Stimulated activated CD4-positive, alpha-beta T cell treated with anti-CD3 and anti-CD28 coated beads, Interleukin-1b, Interleukin-23, amount 100 ng/mL, for 1 hour (primary cell): ENCODE measurements at places on chromosomes 1 and 21.
A peak's percentile ranks its signal among the peaks of the same experiment; 100 is the strongest.

GRCh38 chr1:26190373-26190987, at the start of gene CATSPER4:
Gene CATSPER4, plus strand, starts transcription at chr1:26190602. Its CDS starts 26 bp downstream, at chr1:26190628.
- DNase-seq, result no peak

DNA sequence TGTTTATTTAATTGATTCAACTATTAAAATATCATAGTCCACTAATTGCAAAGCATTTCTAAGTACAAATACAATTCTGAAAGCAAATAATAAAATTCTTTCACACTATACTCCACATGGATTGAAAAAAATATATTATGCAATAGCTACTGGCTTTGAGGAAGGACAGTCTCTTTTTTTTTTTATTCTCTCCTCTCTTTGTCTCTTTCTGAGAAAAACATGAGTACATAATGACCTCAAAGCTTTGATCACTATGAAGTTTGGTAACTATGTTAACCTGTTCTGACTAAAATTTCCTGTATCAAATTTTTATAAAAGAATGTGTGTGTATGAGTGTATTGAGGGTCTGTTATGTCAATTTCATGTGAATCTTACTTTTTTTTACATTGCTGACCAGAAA, 96.2 kb downstream of the RGS2 start:
- no peak for DNase-seq

GRCh38 chr1:155134880-155135414, 705 bp upstream of the SLC50A1 start:
- peak; percentile 46 for DNase-seq

GRCh38 chr21:37384416-37384815, 17.8 kb downstream of the DYRK1A start:
- DNase-seq, result no peak
